ENCODE measurements at places on chromosomes 6 and 20.

DNA sequence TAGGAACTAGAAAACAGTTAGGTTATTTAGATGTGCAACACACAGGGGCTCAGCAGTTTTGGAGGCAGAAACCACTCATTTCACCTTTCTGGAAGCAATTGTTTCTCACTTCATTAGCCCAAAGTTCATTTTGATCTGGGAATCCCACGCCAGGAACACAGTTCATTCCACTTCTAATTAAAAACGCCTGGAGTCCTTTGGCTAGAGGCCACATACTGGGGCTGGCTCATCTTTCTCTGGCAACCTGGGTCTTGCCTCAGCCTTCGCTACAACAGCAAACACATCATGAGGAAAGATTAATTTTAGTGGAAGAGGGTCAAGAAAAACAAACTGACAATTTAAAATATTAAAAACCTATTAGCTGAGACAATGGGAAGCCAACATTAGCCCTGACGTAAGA is 69.7 kb downstream of the RFPL4B start:
- peak; percentile 4 for DNase-seq

DNA sequence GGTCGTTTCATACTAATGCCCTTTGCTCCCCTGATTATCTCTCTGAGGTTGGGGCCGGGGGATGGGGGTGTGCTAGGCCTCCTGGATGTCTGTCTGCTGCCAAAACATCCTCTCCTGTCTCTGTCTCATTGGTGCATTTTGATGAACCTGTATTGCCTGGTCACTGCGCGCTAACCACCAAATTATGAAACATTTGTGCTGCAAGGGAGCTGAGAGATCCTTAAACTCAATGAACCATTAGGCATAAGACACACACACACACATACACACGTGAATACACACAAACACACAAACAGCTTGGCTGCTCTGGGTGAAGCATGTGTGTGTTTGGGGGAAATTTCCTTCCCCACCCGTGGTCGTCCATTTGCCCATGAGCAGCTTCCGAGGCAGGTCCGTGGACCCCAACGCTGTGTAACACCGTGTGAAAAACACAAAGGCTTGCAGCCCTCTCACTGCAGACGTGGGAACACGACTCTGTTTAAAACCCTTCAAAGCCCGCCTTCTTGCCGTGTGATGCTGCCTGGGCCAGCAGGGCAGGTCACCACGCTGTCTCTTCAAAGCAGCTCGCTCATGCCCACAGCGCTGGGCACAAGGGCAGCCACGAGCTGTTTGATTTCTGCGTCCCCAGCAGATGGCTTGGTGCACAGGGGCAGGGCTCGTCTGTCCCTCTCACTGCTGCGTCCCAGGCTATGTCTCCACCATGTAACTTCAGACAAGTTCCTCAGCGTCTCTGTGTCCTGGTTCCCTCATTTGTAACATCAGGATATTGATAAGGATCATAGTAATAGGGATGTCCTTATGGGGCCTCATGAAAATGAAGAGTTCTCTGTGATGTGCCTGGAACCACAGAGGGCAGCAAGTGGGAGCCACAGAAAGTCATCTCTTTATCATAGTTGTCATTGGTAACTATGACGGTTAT is 96.8 kb downstream of the CDH26 start:
- no peak for DNase-seq

DNA sequence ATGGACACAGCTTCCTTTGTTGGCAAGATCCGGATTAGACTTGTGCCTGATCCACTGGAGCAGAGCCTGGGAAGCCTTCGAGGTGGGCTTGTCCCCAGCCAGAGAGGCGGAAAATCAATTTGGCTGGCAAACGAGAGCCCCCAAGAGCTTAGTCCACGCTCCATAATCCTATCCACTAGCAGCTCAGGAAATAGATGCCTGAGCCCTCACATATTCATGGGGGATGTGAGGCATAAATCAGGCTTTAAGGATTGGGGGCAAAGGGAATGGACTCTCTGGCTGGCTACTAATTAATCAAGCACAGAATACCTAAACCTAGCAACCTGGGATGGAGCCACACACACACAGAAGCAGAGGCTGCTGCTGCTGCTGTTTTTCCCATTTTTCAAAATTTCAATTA is 137.9 kb downstream of the PKHD1 start:
- DNase-seq, result no peak

DNA sequence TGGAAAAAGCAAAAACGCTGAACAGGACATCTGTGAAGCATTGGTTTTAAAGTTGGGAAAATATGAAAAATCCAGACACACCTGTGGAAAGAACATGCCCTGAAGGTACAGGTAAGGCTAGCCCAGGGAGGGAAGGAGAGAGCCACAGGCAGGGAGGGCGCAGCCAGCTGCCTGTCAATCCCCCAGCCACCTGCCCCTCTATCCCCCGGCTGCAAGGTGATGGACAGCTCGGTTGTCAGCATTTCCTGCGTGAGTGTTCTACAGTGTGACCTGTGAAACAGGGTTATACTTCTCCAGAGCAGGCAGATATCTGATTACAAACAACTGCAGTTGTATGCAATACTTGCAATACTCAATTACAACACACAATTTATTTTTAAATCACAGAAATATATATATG is 358.1 kb downstream of the SMOC2 start:
- no peak for DNase-seq

DNA sequence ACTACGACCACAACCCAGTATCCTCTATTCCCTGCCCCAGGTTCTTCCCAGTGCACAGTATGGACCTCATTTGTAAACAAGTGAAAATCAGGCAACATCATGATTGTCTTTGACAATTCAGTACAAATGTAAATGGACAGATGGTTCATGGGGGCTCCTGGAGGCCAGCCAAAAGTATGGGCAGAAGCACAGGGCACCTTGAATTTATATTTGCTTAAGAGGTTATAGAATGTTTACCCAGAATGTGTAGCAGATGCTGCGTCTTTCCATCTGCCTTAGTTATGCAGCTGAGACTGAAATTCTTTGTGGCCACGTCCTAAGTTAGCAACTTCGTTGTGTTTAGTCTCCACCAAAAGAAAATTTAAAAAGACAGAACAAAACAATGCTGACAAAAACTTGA is 559.6 kb upstream of the NRSN1 start:
- no peak for DNase-seq

DNA sequence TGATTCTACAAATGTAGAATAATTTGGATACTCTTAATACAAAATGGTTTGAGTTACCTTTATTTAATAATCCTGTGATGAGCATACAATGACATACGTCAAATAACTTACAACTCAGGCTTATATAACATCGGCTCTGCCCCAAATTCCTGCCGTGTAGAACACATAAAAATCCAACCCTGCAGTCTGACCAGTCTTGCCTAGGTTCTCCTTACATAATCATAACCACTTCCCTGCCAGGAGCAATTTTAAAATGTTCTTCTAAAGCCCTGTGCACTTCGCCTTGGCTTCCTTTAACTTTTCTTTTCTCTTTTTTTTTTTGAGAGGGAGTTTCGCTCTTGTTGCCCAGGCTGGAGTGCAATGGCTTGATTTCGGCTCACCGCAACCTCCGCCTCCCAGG is 16.2 kb upstream of the IER3 start:
- no peak for DNase-seq

- no peak for DNase-seq
Measured at GRCh38 chr6:45663251-45664221, 285.8 kb upstream of the SUPT3H start.

- DNase-seq, result peak; percentile 11
Measured at GRCh38 chr6:135094403-135094821, 39.8 kb upstream of the HBS1L start.

- no peak for DNase-seq
Measured at GRCh38 chr6:30801950-30802349, 57.6 kb upstream of the IER3 start.

- no peak for DNase-seq
Measured at GRCh38 chr6:93962566-93962965, 543.2 kb upstream of the EPHA7 start.

DNA sequence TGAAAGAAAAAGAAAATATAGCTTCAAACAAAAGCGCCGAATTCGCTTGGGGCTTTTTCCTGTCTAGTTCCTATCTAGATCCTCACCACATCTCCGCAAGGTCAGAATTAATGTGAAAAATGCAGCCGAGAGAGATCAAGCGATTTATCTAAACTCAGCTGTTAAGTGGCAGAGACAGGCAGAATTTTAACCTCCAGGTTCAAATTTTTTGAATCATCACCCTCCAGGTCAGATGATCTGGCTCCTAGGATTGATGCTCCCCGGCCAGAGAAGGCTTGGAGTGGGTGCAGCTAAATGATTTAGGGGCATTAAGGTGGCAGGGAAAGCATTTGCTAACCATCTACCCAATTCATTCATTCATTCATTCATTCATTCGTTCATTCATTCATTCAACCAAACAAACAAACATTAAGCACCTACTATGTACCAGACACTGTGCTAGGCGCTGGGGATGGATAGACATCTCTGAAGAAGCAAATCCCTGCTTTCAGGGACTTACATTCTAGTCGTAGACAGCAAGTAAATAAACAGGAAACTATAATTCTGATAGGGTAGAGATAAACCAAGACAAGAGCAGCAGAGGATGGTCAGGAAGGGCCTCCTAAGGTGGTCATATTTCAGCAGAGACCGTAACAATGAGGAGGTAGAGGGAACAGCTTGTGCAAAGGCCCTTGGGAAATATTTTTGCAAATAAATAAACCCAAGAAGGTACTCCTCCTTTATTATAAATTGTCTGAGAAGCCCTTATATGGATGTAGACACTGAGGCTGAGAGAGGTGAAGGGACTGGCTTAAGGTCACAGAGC is 672 bp upstream of the UBE2V1 start:
- no peak for DNase-seq

- peak; percentile 57 for DNase-seq
Measured at GRCh38 chr6:55449225-55449624, 122.0 kb downstream of the GFRAL start.

DNA sequence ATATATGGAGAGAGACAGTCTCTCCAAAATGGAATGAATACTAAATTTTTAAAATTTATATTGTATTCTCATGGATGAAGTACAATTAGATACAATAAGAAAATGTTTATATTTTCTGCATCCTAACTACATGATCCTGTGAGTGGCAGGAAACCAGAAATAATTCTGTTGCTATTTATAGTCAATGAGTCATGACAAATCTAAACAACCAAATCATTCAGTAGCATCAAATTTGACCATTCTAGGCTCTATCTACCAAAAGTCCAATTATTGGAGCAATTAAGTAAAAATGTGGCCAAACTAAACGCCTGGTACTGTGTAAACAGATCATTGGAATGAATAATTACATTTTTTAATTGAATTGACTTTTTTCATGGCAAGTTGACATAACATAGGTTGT is 959.8 kb downstream of the EPHA7 start:
- no peak for DNase-seq

- no peak for DNase-seq
Measured at GRCh38 chr6:6178795-6179194, 141.7 kb downstream of the F13A1 start.

GRCh38 chr20:3224681-3225421 is 14.1 kb downstream of the SLC4A11 start:
- no peak for DNase-seq

GRCh38 chr20:19692685-19693119 is 65.4 kb upstream of the RIN2 start:
- DNase-seq, result peak; percentile 56

DNA sequence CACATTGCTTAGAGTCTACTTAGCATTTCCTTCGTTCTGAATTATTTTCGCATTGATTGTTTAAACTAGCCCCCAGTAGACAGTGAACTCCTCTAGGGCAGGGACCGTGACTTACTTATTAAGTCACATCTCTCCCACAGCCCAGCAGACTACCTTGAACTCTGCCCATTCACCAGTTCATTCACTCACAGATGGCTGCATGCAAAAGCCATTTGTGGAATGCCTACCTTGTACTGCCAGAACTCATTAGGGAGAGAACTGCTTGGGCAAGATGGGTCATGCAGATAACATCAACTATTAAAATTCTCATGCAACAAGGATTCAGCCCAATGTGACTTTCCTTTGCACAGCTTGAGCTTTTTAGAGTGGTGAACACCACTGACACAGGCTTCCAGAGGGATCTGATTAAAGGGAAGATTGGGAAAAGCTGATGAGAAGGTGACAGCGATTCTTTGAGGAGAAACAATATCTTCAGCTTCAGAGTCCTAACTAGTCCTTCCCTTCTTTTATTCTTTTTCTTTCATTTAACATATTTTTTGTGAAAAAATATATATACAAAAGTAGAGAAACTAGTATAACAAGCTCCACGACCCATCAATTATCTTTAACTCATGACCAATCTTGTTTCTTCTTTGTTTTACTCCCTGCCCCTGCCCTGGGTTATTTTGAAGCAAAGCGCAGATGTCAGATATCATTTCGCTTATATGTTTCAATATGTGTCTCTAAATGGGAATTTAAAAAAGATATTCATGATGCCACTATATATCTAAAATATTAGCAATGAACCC is 273.9 kb downstream of the CDC5L start:
- DNase-seq, result peak; percentile 13

- DNase-seq, result no peak
Measured at GRCh38 chr20:62254021-62254724, 15.9 kb downstream of the OSBPL2 start.

GRCh38 chr6:36998723-36999038 is 6.8 kb upstream of the FGD2 start:
- no peak for DNase-seq

DNA sequence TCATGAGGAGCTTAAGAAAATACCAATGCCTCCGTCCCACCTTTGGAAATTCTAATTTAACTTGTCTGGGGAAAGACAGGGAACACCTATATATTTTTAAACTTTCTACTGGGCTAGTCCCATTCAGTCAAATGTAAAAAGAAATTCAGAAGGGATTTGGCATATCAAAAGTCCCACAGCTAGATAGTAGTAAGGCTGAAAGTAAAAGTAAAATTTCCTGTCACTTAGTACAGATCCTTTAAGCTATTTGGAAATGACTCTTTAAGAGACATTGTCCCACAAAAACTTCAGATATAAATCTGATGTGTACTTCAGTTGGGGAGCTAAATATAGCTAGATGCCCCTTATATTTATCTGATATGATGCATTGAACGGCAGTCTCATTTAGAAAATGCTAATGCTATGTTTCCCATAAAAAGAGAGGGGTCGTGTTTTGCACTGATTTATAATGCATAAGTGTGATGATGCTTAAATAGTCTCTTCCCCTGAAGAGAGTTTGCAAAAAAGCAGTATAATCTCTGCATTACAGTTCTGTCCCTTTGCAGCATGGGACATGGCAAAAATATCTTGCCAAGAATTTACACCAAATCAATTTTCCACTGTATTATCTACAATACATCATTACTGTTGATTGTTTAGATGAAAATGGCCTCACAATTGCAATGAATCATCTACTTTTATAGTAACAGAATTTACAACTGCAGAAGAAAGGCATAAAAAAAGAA is 860.8 kb upstream of the MAP3K7 start:
- no peak for DNase-seq

- peak; percentile 67 for DNase-seq
Measured at GRCh38 chr20:20594171-20594530, 118.3 kb downstream of the RALGAPA2 start.

- DNase-seq, result no peak
Measured at GRCh38 chr20:17595856-17596255, 26.0 kb downstream of the DSTN start.

GRCh38 chr6:82785206-82785605 is 280.4 kb downstream of the UBE3D start:
- peak; percentile 15 for DNase-seq
